ENCODE measurements at places on chromosomes 2 and 18.

GRCh38 chr2:73908689-73909652 is 16.2 kb downstream of the ACTG2 start:
- DNase-seq: no peak

- DNase-seq: no peak
Measured at GRCh38 chr2:158482594-158482993, 25.8 kb downstream of the PKP4 start.

- no peak for DNase-seq
Measured at GRCh38 chr2:104443145-104443544, 410.8 kb upstream of the POU3F3 start.

GRCh38 chr2:152924722-152925121 is 206.3 kb downstream of the ARL6IP6 start:
- no peak for DNase-seq

- no peak for DNase-seq
Measured at GRCh38 chr2:21258082-21258481, 134.3 kb downstream of the TDRD15 start.

DNA sequence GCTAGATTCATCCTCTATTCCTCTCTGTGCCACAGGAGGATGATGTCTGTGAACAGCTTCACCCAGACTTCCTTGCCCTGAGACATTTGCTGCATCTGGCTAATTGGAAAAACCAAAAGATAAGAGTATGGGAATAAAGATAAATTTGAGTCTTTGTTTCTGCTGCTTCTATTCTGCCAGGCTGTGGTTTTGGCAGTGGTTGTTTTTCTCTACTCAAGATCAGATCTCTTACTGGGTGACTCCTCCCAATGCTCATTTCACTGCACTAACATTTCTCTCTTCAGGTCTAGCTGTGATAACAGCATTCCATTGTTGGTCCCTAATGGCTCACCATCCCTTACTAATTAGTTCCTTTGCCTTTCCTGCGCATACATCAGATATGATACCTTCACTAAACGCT is 89.5 kb downstream of the CALCRL start:
- DNase-seq: no peak

GRCh38 chr2:106708209-106708608 is 177.8 kb downstream of the ST6GAL2 start:
- DNase-seq: no peak

DNA sequence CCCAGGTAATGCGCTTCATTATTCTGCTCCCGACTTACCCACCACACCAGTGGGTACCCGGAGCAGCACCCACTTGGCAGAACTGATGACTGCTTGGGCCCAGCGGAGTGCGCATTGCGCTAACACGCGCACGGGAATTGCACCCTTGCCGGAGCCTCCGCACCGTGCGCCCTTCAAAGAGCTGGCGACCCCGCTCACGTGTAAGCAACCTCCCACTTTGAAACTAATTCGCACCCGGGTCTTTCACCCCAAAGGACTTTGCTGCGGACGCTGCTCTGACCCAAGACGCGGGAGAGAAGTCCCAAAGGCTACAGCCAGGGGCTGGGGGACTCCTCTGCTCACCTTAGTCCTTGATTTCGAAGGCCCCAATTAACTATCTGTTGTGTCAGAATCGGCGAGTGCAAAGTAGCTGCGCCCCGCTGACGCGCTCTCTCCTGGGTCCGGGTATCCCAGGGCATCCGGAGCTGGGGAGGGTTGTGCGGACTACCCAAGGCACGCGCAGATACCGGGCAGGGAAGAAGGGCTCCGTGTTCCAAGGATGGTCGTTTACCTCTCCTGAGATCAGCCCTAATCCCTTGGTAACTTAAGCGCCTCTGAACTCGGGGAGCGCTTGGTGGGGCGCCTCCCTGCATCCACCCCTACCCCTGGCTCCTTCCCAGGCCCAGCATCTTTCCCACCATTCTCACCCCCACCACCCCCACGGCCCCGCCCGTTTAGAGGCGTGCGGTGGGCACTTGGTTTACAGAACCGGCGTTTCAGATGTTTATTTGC is 13.1 kb upstream of the SATB2 start:
- no peak for DNase-seq

DNA sequence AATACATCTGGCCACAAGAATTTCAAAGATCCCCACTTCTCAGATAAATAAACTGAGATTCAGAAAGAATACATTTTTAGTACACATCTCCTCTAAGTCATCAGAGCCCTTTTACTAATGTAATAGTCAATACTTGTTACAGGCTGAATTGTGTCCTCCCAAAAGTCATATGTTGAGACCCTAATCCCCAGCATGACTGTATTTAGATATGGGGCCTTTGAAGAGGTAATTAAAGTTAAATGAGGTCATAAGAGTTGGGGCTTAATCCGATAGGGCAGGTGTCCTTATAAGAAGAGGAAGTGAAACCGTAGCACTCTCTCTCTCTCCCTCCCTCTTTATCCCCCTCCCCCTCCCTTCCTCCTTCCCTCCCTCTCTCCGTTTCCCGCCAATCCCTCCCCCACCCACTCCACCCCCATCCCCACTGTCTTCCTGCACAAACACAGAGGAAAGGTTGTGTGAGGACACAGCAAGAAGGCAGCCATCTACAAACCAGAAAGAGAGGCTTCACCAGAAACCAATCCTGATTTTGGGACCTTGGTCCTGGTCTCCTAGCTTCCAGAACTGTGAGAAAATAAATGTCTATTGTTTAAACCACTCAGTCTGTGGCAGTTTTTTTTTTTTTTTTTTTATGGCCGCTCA is 66.6 kb upstream of the ZNF397 start:
- no peak for DNase-seq

DNA sequence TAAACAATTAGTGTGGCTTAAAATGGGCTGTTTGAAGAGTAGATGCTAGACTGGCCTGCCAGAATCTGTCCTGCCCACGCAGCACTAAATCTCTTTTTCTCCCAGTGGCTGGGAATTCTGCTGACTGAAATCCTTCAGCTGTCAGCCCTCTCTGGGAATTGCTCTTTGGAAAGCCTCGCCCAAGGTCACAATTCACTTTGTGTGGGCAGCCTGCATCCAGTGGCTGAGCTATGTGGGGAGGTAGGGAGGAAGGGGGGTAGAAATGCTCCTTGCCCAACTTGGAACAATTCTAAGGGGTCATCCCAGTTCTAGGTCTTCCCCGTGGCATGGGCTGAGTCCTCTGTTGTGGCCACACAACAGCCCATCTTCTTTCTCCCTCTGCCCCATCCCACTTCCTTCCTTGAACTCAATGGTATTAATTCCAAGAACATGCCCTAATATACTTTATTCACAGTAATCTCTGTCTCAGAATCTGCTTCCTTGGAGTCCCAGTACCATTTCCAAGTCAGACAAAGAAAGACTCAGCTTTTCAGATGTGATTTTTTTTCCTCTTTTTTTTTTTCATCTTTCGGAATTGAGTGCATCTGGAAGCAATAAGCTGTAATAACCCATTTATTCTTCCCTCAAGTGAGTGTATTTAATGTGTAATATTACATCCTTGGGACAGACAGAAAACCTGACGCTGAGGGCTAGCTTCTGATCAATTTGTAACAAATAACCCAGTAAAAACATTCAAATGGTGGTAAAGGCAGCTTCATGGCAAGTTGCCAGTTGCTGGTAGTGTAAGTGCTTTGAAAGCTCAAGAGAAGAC is 189.4 kb downstream of the GPD2 start:
- DNase-seq: no peak

GRCh38 chr2:110717734-110718133 is 14.6 kb upstream of the ACOXL start:
- DNase-seq: no peak

DNA sequence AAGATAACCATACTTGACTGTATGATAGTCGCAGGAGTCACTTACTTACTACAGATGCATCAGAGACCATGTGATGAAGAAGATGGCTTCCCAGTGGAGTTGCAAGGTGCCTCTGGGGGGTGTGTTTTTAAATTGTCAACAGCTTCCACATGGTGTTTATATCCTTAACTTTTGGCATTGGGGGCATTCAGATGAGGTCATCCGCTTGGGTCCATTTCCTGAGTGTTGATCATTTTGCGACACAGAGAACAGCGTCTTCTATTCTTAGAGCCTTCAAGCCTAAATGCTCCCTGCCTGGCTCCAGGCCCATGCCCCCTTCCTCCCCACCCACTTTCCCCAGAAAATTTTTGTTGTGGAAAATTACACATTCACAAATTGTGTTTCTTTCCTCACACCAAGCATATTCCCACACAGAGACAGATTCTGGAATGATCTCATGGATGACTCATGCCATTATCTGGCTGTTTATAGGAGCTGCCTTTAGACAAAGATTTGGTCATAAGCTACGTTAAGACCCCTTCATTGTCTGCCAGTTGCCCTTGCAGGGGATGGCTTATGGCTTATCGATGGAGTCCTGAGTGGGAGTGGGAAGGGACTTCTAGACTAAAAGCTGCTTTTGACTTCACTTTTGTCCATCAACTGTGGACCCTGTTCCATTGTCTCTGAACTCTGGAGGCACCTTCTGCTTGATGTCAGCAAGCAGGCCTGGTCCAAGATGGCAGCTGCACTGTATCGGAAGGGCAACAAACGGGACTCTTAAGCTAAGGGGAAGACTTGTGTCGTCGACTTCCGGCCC is 91.8 kb downstream of the CABLES1 start:
- DNase-seq: no peak

GRCh38 chr18:6004683-6005082 is 109.4 kb upstream of the TMEM200C start:
- DNase-seq: no peak

GRCh38 chr2:16037808-16038457 is 97.6 kb downstream of the MYCN start:
- no peak for DNase-seq

- no peak for DNase-seq
Measured at GRCh38 chr2:168539945-168540344, 83.9 kb downstream of the CERS6 start.

All from effector memory CD4-positive, alpha-beta T cell (primary cell).